ENCODE measurements at places on chromosomes 5 and 9. TPM values are rescaled to one million over a fixed set of nuclear protein-coding genes. Genes with fewer than 3 reads are reported as not detected.

DNA sequence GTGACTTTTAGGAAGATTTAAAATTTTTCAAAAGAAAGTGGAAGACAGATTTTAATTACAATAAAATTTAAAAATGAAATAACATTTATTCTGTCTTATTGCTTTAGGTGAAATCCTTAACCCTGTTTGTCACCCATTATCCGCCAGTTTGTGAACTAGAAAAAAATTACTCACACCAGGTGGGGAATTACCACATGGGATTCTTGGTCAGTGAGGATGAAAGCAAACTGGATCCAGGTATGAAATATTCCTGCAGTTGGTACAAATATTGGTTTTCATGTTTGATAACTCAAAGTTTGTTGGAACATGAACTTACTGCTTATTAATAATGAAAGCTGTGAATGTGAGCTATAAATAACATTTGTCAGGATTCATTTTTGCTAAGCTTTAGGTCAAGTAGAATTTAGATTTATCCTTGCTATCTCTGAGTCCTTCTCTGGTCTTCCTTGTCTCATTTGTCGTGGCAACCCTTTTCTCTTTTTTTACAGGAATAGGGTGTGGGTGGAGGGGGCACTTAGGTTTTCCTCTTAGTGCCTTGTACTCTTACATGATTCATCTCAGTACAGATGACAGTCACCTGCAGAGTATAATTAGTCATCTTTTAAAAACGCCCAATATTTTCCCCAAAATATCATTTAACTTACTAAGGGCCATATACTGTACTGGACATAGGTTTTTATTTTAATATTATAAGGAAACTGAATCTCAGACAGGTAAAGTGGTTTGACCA, 95.3 kb upstream of the RASGRF2 start:
- DNase-seq, result peak; percentile 41

GRCh38 chr9:34573599-34574325, 15.8 kb downstream of the CNTFR start:
- no peak for DNase-seq

DNA sequence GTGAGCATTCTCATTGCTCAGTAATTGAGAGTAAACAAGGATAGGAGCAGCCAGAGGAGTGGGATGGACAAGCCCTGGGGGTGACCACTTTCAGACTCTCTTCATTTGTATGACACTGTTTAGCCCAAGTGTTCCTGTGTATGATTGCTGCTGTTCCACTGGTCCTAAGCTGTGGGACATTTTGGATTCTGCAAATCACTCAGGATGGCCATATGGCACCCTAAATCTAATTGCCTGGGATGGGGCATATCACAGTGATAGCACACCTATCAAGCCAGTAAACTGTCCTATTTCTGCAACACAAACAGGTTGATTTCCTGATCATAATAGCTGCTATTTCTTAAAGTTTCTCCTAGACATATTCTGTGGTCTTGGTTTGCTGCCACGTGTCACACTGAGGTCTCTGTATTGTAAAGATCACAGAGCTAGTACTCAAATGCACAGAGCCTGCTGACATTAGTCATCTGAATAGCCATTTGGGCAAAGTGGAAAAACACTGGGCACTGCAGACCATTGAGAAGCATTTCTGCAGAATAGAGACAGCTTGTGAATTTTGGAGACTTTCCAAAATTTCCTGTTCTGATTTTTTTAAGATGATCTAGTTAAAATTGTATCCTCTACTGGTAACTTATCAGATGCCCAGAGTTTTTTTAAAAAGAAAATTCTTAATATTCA, 320.2 kb downstream of the RFX3 start:
- DNase-seq, result no peak

KLF4 gene
- 0.75 TPM for total RNA-seq

CCL27 gene
- 0.80 TPM for total RNA-seq

CAMK2A gene
- not detected for total RNA-seq

Measured in activated CD4-positive, alpha-beta memory T cell treated with anti-CD3 and anti-CD28 coated beads for 36 hours (primary cell).